ENCODE measurements at places on chromosomes 4 and X.

DNA sequence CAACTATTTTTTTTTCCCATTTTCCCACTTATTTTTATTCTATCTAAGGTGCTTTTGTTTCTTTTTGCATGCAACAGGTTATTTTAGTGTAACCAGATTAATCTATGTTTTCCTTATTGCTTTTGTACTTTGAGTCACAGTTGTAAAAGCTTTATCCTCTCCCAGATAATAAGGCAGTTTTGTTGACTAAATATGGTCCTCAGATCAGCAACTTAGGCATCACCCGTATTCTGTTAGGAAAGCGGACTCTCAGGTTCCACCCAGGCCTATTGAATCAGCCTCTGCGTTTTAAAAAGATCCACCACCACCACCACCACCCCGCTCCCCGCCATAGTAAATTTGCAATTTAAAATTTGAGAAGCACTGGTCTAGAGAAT, 58.6 kb upstream of the USP9X start:
- no peak for DNase-seq

GRCh38 chr4:31234494-31234893, 514.3 kb downstream of the PCDH7 start:
- DNase-seq: no peak

DNA sequence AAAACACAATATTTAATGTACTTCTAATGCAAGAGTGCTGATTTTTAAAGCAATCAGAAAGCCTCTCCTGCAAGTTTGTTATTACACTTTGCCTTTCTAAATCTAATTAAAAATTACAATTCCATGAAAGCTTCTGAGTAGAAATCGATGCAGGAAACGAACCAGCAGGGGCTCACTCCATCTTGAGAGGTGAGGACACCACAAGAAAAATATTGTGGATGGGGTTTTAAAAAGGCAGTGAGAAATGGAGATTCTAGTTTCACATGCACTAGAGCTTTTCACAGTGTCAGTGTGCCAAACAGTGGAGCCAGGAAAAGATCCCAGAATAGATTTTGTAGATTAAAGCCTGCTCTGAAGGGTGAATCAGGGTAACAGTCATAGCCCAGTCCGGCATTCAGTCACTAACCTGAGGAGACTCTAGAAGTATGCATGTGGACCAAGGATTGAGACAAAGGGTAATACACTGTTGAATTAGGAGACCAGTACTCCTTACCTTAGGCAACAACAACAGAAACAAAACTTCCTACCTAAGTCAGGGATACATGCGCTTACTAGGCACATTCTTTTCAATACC, 362.3 kb downstream of the NAF1 start:
- no peak for DNase-seq

- DNase-seq: no peak
Observed at GRCh38 chr4:47118192-47118929, 87.0 kb downstream of the GABRB1 start.
